ENCODE measurements at places on chromosomes 3 and 15. TPM values are rescaled to one million over a fixed set of nuclear protein-coding genes. Genes with fewer than 3 reads are reported as not detected.

The UACA gene
- 0.56 TPM for total RNA-seq

The TMEM207 gene
- total RNA-seq = not detected

The GOLGA8J gene
- not detected for total RNA-seq

The NR1I2 gene
- 1.1 TPM for total RNA-seq

The UNC13C gene
- not detected for total RNA-seq

The SLC24A5 gene
- total RNA-seq = not detected

The CLSTN2 gene
- not detected for total RNA-seq

The C3orf62 gene
- total RNA-seq = 5.3 TPM

The XIRP1 gene
- total RNA-seq = 0.60 TPM

The MELTF gene
- total RNA-seq = 61.5 TPM

GRCh38 chr15:34038023-34038870 is 757 bp downstream of the AVEN start:
- DNase-seq = peak; percentile 71

GRCh38 chr3:54538346-54538745 is 389.5 kb downstream of the LRTM1 start:
- DNase-seq = no peak

DNA sequence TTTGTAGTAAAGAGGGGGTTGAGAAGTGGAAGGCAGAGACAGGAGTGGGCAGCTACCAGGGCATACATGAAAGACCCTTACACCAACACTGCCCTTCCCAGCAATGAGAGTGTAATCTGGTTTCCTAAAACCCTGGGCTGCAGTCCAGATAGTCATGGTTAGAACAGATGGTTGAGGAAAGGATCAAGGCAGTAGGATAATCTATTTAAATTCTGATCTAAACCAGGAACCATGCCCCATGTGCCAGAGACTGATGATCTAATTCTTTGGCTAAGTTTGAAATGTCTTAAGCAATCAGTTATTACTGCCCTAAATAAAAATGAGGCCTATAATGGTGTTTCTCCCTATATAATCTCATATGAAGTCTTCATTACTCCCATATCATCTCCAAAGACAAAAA is 59.6 kb downstream of the PRTG start:
- no peak for DNase-seq

- no peak for DNase-seq
Measured at GRCh38 chr15:89999676-90000185, 1.4 kb upstream of the ZNF710 start.

GRCh38 chr3:107345822-107346405 is 31.3 kb upstream of the CCDC54 start:
- no peak for DNase-seq

- DNase-seq = no peak
Measured at GRCh38 chr3:194472290-194472920, 14.4 kb downstream of the ATP13A3 start.

GRCh38 chr3:39166134-39166710 is 12.8 kb upstream of the CSRNP1 start:
- DNase-seq = no peak

- DNase-seq = no peak
Measured at GRCh38 chr3:134993011-134993410, 198.0 kb downstream of the EPHB1 start.

GRCh38 chr15:42796955-42797782 is 60.2 kb upstream of the CDAN1 start:
- no peak for DNase-seq

GRCh38 chr3:169966951-169967915 is 626 bp downstream of the SEC62 start:
- DNase-seq = no peak

GRCh38 chr15:93271871-93272270 is 182.9 kb upstream of the RGMA start:
- DNase-seq = no peak

GRCh38 chr3:128557531-128558280 is 64.7 kb upstream of the GATA2 start:
- DNase-seq = no peak

DNA sequence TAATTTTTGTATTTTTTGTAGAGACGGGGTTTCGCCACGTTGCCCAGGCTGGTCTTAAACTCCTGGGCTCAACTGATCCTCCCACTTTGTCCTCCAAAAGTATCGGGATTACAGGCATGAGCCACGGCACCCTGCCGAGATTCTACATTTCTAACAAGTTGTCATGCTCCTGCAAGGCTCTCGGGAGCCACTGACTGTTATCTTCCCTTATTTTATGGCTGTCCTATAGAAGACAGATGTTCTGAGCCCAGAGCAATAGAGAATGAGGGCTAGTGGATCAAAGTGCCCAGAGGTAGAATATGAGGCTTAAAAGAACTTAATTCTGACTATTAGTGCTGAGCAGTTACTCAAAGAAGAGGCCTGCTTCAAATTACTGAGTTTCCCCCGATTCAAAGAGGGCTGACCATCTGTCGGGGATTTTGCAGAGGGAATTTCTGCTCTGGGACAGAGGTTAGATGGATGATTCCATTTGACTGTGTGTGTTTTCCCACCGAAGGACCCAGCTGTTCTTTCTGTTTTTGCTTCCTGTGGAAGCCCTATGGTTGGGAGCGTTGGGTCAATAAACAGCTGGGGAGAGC is 39.5 kb downstream of the ITPR1 start:
- DNase-seq = no peak

- DNase-seq = no peak
Measured at GRCh38 chr3:111684640-111685039, 89.5 kb upstream of the ZBED2 start.

DNA sequence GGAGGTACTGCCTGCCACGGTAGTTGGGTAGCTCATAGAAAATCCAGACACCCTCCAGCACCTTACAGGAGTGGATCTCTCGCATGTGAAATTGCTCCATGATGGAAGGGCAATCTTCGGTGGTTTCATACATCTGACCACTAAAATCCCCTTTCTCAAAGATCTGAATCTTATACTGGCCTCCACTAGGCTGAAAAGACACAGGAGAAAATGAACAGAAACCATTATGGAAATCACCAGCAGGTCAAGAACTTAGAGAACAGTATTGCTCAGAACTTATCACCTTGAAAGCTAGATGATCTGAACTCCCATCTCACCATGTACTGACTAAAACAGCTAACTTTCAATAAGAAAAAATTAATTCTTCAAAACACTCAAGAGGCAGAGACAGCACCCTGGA is 5.4 kb downstream of the CRYGS start:
- no peak for DNase-seq

- no peak for DNase-seq
Measured at GRCh38 chr15:88428053-88428452, 39.1 kb downstream of the MRPL46 start.

- no peak for DNase-seq
Measured at GRCh38 chr15:37921527-37922385, 12.7 kb upstream of the TMCO5A start.

- no peak for DNase-seq
Measured at GRCh38 chr3:47370887-47371697, 9.7 kb upstream of the PTPN23 start.

- no peak for DNase-seq
Measured at GRCh38 chr15:39270221-39270855, 310.5 kb upstream of the THBS1 start.
